ENCODE measurements at places on chromosomes 16 and 17.

DNA sequence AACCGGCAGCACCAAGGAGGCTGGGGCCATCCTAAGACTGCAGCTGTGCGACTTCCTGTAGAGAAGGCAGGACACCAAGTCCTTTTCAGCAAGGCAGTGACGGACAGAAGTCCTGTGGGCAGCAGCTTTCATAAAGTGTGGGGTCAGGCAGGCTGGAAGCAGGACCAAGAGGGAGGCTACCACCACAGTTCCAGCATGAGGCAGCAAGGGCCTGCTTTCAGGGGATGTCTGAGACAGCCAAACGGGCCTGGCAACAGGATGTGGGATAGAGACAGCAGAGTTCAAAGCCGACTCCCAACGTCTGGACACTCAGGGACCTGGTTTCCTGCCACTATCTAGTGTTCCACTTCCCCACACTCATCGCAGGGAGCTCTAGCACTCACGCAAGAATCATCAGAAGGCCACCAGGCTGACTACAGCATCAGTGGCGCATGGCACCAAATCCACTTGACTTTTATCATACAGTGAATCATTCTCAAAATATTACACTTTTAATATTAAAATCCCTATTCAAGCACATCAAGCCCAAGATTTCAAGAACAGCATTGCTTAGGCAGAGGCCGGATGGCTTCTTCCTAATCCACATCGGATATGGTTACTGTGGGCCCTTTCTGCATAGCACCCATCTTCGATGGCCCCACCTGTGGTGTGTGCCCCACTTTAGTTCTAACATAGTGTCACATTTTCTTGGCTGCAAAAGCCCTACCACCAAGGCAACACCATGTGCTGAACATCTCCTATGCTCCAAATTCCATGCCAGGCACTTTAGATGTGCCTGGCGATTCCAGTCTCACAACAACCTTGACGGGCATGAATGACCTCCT is 5.2 kb downstream of the USP7 start:
- DNase-seq = no peak

DNA sequence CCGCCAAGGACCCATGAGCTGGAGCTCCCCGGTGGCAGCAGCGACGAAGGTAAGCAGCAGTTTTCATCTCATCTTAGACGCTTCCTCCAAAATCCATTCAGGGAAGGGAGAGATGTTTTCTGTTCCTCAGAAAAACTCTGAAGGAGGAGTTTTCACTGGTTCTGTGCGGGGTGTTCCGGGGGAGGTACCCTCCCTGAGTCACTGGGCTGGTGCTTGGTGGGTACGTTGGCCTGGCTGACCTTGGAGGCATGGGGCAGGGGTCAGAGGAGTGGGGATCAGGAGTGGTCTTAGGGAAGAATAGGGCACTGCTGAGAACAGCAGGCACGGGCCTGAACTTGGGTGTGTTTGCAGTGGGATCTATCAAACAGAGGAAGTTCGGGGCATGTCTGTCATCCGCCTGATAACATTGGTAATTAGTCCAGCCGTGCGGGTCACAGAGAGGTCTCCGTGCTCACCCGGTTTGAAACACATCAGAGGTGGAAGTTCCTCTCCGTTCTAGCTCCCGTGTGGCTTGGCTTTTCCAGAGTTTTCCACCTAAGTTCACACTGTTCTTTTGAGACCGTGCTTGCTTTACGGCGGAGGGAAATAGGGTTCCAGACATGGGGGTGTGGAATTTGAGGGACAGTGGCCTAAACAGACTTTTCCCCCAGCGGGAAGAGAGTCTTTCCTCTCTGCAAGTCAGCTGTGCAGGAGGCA is 59.6 kb upstream of the CIBAR2 start:
- no peak for DNase-seq

DNA sequence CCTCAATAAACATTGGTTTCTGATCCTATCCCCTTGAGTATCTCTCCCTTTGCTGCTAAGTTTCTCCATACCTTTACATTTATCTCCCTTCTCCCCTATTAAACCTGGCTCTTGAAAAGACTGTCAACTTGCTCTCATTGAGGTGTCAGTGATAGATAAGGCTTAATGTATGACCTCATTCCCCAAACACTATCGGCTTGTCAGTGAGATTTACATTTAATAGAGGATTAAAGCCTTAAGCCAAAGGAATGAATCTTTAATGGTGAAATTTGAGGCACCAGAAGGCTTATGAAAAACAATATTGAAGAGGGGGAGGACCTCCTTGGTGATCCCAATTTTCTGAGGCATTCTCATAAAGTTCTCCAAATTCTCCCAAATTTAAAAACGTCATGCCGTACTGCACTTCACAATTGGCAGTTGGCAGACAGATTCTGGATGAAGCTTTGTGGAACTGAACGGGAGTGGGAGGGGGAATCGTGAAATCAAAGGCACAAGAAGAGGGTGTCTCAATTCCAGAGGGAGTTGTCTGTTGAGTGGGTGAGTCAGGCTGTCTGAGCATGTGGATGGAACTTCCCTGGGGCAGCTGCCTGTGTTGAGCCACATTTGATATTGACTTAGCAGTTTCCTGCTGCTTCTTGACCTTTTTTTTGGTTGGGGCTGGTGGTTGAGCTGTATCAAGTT is 478.8 kb downstream of the NPIPA7 start:
- no peak for DNase-seq

DNA sequence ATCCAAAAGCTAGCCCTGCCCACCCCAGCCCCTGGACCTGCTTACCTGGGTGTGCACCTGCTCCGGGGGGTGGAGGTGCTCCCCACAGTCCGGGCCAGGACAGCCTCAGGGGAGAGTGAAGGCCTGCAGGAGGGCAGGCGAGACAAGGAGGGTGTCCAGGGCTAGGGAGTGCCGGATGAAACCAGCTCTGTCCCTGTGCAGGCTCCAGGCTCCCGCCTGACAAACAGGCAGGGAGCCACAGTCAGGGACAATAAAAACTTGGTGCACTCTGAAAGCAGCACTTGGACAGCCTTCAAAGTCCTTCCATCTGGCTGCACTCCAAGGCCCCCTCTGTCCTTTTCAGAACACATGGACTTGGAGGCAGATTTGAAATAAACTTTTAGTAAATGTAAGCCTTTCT is 3.9 kb downstream of the PAQR4 start:
- no peak for DNase-seq

GRCh38 chr16:4133897-4134372 is 17.7 kb upstream of the ADCY9 start:
- DNase-seq = no peak

DNA sequence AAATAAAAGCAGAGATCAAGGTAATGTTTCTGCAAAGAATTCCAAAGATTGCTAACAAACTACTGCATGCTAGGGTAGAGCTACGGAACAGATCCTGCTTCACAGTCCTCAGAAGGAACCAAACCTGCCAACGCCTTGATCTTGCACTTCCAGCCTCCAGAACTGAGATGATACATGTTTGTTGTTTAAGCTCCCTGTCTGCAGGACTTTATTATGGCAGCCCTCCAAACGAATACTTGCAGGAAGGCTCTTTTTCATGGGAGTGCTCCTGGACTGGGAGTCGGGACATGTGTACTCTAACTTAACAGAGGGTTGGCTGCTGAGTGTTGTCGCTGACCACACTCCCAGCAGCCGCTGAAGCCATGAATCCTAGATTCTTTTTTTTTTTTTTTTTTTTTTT is 808.8 kb upstream of the EEF2KMT start:
- no peak for DNase-seq

DNA sequence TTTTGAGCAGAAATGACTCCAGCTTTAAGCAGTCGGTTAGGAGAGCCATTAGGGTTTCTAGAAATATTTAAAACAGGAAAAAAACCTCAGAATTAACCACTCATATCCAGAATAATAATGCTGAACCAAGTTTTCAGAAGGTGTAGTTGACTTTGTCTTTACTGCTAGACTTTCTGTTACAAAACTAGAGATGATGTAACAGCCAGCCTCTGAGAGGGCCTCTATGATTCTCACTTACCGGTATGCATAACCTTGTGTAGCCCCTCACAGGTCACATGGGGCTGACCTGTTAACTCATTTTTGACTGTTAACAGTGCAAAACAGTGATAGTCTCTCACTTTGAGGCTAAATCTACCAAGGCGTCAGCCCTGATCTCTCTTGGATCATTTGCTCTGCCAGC is 74.3 kb downstream of the TEX14 start:
- no peak for DNase-seq

GRCh38 chr16:19109288-19109664 is 4.5 kb upstream of the ITPRIPL2 start:
- DNase-seq = no peak

- no peak for DNase-seq
Observed at GRCh38 chr17:41631025-41631897, 6.9 kb upstream of the KRT17 start.

- DNase-seq = no peak
Observed at GRCh38 chr16:66278111-66278531, 88.4 kb upstream of the CDH5 start.

DNA sequence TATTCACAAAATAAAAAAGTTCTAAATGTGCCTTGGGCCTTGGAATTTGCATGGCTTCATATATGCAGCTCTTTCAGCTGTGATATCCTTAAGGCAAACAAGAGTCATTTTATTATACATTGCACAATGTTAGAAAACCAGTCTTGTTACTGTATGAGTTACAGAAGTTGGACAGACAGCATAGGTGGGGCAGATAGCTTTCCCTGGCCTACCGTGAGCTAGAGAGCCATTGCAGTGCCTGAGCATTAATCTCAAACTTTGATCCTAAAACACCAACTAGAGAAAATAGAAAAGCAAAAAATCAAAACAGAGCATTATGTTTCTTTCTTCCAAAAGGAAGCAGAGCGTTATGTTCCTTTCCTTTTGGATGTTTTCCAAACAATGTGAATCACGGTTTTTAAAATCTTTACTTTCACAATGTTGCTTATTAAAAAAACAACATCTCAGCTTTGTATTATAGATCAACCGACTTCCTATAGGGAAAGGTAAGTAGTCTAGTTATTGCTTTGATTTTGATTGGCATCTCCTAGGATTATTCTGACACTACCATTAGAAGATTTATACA is 32.2 kb downstream of the ARHGAP44 start:
- DNase-seq = no peak

DNA sequence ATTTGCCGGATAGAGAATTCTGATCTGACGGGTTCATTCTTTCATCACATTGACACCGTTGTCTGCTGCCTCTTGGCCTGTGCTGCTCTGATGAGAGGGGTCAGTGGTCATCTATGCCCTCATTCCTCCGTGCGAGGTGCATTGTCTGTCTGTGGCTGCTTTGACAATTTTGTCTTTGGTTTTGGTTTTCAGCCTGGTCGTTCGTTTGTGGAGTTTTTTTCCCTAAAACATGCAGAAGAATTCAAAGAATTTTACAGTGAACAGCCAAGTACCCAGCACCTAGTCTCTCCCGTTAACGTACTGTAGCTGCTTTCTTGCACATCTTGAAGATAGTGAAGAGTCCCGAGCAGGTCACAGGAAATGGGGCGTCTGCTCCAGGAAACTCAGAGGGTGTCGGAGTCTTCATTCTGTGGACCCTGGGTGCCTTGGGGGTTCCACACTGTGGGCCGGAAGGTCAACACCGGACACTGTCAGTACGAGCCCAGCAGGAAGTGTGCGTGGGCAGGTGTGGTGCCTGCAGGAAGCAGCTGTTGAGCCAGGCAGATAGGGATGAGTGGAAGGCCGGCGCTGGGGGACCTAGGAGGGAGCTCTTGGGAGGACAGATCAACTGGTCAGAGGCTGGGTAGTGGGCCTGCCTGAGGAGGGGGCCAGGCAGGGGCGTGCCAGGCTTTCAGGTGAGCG is 28.2 kb downstream of the CRAMP1 start:
- DNase-seq = no peak

GRCh38 chr17:78345791-78346494 is 13.9 kb downstream of the SOCS3 start:
- DNase-seq = no peak

- no peak for DNase-seq
Observed at GRCh38 chr16:89293276-89294143, 76.0 kb downstream of the ZNF778 start.

DNA sequence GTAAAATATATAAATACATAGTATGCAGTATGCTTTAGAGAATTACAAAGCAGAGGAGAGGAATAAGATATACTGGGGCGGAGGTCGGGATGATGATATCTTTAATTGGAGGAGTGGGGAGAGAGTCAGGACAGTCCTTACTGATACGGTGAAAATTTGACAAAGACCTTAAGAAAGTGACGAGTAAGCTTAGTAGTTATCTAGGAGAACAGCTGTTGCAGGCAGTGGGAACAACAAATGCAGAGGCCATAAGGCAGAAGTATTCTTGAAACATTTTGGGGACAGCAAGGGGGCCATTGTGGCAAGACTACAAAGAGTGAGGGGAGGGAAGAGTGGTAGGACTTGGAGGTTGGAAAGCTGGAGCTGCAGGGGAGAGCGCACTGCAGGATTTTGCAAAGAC is 22.3 kb upstream of the CDC6 start:
- no peak for DNase-seq

DNA sequence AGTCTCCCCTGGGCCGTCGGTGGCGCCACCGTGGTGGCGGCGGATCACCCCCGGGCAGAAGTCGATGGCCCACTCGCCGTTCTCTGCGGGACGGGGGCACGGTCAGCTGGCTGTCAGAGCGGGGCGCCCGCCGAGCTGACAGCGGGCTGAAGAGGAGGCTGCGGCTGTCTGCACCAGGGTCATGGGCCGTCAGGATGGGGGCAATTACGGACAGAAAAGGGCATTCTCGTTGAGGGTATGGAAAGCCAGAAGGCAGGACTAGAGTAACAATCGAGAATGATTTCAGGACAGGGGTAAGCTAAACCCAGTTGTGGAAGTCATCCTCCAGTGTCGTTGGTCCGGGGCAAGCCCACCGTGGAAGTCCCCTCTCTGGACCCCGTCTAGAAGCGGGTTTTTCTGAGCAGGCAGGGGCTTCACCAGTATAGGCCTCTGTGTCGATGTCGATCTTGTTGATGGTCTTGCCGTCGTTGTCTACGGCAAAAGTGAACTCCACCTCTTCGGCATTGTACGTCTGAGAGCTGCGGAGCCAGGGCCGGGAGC is 1.7 kb downstream of the CHRNE start:
- DNase-seq = no peak

DNA sequence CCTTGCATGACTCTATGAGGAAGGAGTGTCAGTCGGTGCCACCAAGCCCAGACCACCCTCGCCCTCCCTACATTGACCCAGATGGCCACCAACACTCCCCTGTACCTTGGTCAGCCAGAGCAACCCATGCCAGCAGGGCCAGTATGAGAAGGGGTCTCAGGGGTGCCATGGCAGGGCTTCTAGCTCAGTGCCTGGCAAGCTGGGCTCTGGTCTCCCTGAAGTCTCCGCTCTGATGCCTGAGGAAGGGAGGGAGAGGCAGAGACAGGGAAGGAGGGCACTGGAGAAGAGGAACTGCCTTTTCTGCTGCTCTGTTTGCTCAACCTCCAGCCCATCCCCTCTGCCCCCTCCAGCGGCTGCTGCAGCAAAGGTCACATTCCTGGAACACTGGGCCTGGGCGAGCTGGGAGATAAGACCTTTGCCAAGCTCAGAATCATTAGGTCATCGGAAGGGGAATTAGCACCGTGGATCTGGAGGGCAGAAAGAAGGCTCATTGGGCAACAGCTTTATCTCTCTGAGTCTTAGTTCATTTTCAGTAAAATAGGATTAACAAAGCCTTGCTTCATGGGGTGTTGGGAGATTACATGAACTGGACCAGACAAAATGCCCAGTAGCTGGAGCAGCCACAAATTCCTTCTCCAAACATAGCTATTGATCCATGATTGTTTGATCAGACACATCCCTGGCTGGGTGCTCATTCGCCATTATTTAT is at the start of gene VTN:
Gene VTN (minus strand): TSS at position 273 of the 709 bp plus-strand sequence. CDS start 104 bp downstream, at position 169.
- DNase-seq = no peak

GRCh38 chr16:10554569-10554968 is 25.8 kb downstream of the EMP2 start:
- DNase-seq = no peak

- no peak for DNase-seq
Observed at GRCh38 chr16:88744577-88745521, 38.5 kb downstream of the CTU2 start.

Measured in activated T-helper 1 cell treated with anti-CD3 and anti-CD28 coated beads, Interleukin-2, amount 50 U/mL, for 16 hours (primary cell).